ENCODE measurements at places on chromosomes 5 and 9.

GRCh38 chr5:136677217-136677616 is 311.9 kb upstream of the TRPC7 start:
- DNase-seq, result no peak

- DNase-seq, result no peak
Observed at GRCh38 chr5:143426437-143426991, 23.0 kb upstream of the NR3C1 start.

DNA sequence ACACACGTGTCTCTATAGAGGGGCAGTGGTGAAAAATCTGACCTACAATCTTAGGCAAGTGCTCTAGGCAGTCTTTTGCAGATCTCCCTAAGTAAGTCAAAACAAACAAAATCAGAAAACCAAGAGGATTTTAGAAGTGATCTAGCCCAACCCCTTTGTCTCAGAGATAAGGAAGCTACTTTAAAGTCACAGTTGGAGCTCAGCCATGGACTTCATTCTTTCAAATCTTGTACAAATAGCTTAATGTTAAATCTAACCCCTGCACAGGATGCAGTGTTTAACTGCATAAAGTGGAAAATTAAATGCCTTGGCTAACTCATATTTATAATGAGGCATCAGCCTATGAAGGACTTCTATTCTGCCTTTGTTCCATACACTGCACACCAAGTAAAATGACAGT is 135.1 kb upstream of the RFX3 start:
- DNase-seq, result no peak

DNA sequence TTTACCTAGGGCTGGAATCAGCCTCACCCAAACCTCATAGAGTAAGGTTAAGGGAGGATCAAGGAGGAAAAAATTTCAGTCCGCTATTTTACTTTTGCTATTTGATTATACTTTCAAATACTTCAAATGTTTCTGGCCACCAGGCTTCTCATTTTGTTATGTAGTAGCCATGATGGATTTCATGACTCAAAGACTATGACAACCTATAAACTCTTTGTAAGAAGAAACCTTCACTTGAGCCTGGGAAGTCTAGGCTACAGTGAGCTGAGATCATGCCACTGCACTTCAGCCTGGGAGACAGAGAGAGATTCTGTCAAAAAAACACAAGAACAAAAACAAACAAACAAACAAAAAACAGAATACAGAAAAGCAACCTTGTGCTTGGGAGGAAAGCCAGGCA is 293.6 kb upstream of the TNC start:
- no peak for DNase-seq

GRCh38 chr9:86508208-86508903 is 154.1 kb upstream of the TUT7 start:
- DNase-seq, result no peak

DNA sequence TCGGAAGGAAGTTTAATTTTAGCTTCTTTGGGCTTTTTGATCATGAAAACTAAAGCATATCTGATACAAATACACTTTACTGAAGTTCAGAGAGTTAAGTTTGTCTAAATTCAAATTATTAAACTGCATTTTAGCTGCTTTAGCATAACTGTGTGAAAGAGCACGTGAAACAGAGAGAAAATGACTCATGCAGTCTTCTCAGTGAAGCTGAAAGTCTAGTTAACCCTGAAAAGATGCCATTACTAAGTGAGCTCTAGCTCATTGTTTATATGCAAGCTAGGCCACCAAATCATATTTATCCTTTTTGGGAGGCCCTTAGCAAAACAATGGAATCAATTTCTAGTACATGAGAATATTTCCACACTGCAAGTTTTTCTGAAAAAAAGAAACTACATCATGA is 27.6 kb downstream of the TPD52L3 start:
- no peak for DNase-seq

DNA sequence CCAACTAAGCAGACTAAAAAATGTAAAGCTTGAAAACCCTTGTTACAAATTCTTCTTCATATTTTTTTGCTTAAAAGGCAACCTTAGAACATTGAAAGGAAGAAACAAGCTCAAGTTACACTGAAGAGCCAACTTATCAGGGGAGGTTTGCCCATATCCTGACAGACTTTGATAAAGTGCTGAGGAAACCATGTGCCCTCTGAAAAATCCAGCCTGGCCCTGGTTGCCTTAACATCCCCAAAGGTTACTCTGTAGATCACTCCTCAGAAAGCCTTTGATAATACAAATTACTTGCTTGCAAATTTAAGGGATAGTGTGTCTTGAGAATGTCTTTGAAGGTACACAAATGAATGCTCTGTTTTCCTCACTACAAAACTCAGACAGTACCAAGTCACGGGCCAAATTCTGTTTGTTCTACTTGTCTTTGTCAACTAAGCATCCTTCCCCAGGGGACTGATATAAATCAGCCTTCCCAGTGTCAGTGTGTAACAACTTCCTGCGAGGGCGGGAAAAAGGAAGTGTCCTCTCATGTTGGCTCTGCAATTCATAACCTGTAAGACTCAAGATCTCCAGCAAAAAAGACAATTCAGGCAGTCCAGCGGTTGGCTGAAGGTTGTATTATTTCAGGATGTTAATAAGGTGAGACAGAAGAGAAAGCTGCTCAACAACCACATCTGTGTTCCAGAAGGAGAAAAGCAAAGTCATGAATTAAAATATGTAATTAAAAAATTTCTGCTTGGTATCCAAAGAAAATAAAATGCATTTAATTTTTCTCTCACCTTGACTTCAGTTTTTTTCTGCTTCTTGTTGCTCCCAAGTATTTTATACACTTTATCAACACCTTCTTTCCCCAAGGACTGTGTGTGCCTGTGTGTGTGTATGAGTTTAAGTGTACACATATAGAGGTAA is 199.9 kb downstream of the PIK3R1 start:
- no peak for DNase-seq

- DNase-seq, result peak; percentile 78
Observed at GRCh38 chr9:131253891-131254491, 22.3 kb downstream of the FAM78A start.

DNA sequence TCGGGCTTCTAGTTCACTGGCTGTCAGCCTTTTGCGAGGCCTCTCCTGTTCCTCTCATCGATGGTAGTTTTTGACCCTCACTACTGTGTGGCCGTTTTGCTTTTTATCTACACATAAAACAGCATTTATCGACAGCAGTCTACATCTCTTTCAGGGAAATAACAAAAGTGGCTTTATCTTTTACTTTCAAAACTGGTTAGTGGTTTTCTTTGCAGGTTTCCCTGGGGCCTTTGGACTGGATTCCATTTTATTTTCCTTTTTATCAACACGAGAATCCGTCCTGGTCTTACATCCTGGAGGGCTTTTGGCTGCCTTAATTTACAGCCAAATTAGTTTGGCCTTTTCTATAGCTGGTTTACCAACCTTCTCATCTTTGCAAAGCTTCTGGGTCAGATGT is 793 bp upstream of the PKD2L2 start:
- DNase-seq, result no peak

GRCh38 chr9:121672986-121673385 is 21.6 kb downstream of the DAB2IP start:
- DNase-seq, result no peak

GRCh38 chr9:123338710-123339665 is 17.0 kb upstream of the CRB2 start:
- DNase-seq, result peak; percentile 47

GRCh38 chr5:31531543-31531887 is 378 bp downstream of the DROSHA start:
- peak; percentile 22 for DNase-seq

DNA sequence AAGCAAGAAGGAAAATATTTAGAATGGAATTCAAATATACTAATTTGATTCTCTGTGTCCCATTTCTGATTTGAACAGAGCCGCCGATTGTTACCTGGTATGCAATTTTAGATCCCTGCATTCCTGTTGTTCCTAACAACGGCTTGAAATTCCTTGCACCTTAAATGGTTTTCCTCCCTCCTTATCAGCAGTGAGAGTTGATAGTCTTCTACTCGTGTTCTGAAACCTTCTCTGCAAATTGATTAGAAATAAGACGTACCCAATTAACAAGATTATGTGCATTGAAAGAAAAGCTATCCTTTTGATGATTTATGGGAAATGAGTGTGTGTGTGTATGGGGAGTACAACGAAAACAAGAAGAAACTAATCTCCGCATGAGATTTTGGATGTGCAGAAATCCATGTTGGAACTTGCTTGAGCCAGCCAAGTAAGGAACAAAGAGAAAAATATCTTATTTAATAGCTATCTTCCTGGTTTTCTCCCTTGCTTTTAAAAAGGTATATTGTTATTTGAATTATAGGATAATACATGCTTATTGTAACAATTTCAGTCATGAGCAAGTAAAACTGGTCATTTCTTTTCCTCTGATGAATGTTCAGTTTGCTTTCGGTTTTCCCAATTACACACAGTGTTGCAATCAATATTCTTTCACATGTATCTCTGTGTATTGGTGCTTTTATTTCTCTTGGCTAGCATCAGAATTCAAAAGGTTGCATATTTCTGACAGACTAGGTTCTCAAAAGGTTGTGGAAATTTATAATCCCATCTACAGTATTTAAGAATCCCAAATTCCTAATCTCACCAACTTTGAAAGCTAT is 211.1 kb upstream of the ACTBL2 start:
- DNase-seq, result no peak

GRCh38 chr9:129929496-129930125 is 94.4 kb downstream of the USP20 start:
- DNase-seq, result no peak

DNA sequence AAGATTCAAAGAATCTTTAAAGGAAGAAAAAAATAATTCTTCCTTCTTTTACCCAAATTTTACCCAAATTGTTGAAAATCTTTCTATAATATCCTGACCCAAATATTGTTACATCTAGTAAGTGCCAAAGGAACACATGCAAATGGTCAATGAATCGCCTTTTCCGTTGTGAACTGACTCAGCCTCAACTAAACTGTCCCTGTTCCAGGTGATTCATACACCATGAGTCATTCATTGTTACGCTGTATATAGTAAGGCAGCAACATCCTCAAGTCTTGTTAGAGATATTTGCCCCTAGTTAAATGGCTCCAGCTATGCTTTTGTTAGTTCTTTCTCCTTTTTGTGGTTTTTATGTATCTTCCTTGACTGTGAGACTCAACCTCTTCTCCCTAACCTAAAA is 9.7 kb downstream of the PTGER4 start:
- no peak for DNase-seq
